ENCODE measurements at places on chromosomes 16 and 17. TPM values are rescaled to one million over a fixed set of nuclear protein-coding genes. Genes with fewer than 3 reads are reported as not detected.

DNA sequence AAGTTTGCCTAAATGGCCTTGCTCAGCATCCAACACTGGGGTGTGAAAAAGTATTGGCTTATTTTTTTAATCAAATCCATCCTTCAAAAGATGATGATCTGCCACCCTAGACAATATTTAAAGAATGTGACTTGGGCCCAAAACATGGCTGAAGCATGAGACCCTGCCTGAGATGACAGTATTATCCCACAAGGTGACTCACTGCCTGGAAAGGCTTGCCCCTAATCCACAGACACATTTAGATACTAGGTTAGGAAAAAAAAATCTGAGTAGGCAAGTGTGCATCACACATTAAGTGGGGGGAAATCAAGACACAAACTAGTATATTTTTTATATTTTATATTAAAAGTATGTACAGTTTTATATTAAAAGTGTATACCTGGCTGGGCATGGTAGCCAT, 38.4 kb downstream of the TOM1L2 start:
- DNase-seq, result no peak

DNA sequence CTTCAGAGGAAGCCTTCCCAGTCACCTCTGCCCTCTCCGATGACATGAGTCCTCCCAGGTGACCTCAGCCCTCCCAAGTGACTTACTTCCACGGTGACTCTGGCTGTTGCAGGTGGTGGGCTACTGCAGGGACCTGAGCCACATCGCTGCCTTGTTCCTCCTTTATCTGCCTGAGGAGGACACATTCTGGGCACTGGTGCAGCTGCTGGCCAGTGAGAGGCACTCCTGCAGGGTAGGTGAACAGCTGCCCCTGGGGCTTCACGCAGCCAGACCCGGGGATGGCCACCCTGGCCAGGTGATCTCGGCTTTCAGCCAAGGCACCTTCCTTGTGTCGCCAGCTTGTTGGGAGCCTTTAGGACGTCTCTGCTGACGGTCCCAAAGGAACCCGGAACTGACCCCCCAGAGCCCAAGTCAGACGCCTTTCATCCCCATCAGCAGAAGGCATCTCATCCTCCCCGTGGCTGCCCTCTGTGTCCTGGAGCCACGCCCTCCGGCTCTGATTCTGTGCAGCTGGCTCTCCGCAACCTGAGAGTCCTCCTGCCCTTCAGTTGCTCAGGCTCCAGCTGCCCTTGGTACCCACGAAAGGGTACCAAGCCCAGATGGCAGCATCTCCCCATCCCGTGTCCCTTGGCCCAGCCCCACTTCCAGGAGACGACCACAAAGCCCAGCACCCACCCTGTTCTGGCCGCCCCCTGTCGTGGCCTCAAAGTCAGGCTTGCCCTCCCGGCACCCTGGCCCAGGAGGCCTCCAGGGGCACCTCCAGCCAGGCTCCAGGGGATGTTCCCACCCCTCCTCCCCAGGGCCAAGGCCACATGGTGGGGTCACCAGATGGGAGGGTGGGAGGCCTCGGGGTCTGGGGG, 81.7 kb downstream of the GOSR1 start:
- no peak for DNase-seq

DNA sequence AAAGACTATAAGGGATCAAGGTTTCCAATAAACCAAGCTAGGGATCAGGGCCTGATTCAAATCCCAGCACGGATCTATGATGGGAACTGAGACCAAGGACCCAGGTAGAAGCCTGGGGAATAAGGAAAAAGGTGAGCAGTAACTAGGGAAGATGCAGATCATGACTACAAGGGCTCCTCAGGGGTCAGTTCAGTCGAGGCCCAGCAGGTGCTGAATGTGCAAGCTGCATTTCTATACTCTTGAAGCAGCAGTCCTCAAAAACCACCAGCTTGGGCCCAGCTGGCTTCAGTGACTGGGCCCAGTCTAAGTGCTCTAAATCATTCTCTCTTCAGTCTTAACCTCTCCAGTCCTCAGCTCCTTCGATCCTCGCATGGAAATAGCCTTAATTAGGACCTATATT, 228.8 kb upstream of the AXIN2 start:
- no peak for DNase-seq

- DNase-seq, result no peak
Observed at GRCh38 chr17:19345486-19346350, 16.8 kb downstream of the B9D1 start.

DNA sequence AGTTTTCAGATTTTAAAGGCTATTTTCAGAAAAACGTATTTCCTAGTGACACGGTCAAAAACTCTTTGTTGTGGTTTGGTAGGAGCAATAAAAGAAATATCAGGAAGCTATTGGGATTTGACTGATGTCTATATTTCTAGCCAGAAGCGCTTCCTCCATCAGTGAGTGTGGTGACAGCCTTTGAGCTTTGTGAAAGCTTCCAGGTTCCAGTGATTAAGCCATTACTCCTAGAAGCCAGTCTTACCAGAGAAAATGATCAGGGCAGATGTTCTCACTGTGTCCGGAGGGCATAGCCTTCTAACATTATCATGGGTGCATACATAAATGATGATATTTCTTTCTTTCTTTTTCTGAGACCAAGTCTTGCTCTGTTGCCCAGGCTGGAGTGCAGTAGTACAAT, 39.6 kb downstream of the MAP2K6 start:
- no peak for DNase-seq

DNA sequence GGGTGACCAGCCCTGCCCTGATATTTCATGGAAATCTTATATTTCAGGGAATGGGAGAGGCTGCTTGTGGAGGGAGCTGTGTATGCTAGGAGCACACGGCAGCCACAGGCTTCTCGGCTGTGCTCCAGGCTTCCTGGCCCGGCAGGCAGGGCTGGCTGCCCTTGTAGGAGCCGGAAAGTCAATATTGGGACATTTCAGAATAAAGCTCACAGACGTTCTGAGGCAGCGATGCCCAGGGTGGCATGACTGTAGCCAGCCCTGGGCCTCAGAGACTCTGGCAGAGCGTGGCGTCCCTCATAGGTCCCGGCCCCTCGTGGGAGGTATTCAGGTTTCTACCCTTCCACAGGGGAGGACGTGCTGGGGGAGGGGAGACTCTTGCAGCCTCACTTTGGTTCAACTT, 65.7 kb downstream of the BANP start:
- DNase-seq, result no peak

DNA sequence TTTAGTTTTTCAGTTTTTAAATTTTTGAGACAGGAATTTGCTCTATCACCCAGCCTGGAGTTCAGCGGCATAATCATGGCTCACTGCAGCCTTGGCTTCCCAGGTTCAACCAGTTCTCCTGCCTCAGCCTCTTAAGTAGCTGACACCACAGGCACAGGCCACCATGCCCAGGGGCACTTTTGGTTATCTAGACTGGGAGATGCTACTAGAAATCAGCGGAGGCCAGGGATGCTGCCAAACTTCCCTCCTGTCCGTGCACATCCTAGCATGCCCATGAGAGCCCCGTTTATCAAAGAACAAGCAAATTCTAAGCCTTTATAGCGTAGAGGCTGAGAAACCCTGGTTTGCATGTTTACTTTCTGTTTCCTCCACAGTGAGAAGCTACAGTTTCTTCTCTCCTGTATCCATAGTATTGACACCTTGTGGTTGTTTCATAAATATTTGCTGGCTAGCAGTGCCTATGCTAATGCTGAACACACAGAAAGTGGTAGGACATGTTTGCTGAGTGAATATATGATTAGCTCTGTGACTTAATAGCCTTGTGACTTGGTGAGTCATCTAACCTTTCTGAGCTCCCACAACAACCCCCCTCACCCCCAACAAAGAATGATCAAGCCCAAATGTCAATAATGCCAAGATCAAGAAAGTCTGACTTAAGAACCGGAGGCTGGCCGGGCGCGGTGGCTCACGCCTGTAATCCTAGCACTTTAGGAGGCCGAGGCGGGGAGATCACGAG, 39.2 kb upstream of the MAF start:
- DNase-seq, result no peak

DNA sequence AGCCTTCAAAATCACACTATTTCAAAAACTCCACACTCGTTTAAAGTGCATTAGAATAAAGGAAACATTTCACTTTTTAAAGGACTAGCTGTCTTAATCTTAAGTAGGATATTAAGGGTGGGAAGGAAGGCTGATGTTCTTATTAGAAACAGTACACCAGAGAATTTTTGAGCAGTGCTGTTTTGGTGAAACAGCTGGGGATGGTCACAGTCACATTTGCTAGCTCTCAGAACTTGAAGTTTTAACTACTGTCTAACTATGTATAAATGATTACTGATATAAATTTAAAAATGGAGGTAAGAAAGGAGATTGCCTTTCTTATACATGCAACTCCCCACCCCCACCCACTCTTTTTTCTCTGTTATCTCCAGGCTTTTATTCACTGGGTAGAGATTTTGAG, 38.5 kb upstream of the SLC5A11 start:
- no peak for DNase-seq

- no peak for DNase-seq
Observed at GRCh38 chr16:54243202-54243601, 43.4 kb downstream of the IRX3 start.

DNA sequence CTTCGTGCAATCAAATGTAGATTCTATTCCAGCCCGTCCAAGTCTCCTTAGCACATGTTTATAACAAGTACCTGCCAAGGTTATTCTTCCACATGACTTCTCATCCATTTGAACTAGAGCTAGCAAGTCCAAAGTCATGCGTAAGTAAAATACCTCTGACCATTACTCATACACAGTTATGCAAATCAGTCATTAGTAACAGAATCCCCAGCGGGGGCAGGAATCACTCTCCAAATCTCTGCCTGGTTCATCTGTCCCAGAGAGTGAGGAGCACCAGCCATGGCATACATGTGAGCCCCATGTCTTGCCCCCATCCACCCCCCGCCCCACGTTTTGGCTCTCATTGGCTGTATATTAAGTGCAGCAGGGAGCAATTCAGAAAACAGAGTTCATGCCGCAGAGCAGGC, 27.7 kb downstream of the SRL start:
- no peak for DNase-seq

DNA sequence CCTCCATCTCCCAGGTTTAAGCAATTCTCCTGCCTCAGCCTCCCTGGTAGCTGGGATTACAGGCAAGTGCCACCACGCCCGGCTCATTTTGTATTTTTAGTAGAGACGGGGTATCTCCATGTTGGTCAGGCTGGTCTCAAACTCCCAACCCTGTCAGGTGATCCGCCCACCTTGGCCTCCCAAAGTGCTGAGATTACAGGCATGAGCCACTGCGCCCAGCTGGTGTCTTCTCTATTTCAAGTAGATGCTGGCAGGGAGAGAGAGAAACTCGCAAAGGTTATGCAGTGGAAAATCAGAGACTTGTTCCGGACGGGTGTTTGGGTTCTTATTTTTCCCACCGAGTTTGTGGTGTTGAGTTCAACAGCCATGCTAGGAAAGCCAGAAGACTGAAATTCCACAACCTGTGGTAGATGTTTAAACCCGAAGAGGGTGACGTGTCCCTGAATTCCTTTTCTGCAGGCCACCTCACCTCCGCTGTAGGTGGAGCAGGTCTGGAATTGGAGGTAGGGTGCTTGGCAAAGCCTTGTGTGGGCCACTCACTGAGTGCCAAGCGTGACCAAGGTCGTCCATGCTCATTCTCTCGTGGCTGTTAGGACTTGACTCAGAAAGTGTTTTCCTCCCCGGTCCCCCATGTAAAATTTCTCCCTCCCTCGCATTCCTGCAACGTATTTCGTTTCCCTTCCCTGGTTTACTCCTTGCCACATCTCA, 7.3 kb upstream of the ZDHHC7 start:
- no peak for DNase-seq

GRCh38 chr17:75827308-75828075, 16.7 kb downstream of the UNC13D start:
- peak; percentile 79 for DNase-seq

DNA sequence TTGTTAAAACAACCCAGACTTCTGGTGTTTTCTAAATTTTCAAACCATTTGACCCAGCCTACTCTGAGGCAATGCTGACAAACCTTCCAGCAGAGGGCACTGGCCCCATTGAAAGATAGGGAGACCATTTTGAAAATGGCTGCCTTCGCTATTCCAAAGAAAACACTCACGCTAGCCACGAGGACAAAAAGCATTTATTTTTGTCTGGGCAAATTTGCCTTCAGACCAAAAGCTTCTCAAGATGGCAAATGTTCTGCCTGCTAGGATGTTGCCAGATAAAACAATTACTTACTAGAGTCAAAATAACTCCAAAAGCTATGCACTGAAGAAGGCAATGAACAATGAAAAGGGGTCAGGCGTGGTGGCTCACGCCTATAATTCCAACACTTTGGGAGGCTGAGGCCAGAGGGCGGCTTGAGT, 296.7 kb upstream of the IRX5 start:
- peak; percentile 62 for DNase-seq

GRCh38 chr16:85754413-85754812, 3.5 kb upstream of the C16orf74 start:
- no peak for DNase-seq

DNA sequence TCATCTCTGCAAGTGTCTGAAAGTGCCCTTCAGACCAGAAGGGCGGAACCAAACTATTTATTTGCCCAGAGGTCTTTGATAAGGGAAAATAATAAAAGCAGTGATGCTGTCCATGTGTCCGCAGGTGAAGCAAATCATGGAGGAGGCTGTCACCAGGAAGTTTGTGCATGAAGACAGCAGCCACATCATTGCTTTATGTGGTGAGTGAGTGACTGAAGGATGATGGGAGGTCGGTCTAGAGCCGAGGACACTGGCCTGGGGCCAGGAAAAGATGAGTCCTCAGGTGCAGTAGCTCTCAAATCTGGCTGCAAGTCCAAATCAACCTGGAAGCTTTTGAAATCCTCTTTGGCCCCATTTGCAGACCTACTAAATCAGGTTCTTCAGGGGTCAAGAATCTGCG, 6.1 kb downstream of the SGSM2 start:
- no peak for DNase-seq

DNA sequence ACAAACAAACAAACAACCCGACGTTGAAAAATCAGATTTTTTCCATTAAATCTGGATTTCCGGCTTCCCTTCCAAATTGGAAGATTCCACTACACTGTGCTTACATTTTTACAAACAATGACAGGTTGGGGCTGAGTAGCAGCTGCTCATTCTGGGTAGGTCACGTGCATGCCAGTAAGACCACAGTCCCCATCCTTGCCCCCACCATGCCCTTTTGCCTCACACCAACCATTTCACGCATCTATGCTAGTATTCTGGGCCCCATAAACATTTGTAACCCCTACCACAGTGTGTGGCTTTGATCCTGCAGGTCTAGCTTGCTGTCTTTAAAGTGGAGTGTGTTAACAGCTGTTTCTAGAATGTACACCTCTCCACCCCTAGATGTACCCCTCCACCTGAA, 366.1 kb downstream of the XYLT1 start:
- DNase-seq, result no peak

The TBC1D16 gene
- total RNA-seq, result 30.9 TPM

The ZFHX3 gene
- 11.9 TPM for total RNA-seq

The HYDIN gene
- 0.65 TPM for total RNA-seq

The RRAD gene
- total RNA-seq, result 325 TPM

The SMIM22 gene
- total RNA-seq, result not detected

The NKD1 gene
- 1.0 TPM for total RNA-seq
